CD4-positive, alpha-beta T cell treated with Interleukin-1 beta for 1 hour (primary cell): ENCODE measurements at places on chromosomes 5 and 9.
A peak's percentile ranks its signal among the peaks of the same experiment; 100 is the strongest.

GRCh38 chr9:18675973-18676372 lies 202.0 kb downstream of the ADAMTSL1 start:
- DNase-seq, result no peak

GRCh38 chr9:17135295-17136160 lies 688 bp downstream of the CNTLN start:
- no peak for DNase-seq

DNA sequence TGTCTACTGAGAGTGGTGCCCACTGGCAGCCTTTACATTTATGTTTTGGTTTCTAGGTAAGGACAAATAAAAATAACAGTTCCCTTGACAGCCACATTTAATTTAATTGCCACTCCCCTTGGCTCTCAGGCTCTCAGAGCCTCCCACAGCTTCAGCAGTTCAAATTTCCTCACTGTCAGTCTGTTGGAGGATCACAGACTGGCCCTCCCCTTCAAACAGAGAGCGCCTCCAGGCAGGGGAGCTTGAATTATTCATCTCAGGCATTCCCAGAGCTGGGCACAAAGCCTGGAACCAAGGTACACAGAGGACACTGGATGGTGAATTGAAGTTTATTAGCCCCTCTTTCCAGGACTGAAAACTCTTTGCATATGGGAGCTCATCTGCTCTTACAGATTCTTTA lies 407.7 kb downstream of the SPOCK1 start:
- no peak for DNase-seq

DNA sequence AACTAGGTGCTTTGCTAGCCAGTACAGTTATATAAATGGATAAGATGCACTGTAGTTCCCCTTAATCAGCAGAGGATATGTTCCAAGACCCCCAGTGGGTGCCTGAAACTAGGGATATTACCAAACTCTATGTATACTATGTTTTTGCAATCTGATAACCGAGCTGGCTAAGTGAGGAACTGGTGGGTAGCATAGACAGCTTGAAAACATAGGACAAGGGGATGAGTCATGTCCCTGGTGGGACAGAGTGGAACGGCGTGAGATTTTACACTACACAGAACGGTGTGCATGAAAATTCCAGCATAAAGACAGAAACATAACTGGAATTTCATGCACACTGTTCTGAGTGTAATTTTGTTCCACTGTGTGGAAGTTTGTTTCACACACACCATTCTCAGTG lies 86.9 kb downstream of the BASP1 start:
- DNase-seq, result no peak

DNA sequence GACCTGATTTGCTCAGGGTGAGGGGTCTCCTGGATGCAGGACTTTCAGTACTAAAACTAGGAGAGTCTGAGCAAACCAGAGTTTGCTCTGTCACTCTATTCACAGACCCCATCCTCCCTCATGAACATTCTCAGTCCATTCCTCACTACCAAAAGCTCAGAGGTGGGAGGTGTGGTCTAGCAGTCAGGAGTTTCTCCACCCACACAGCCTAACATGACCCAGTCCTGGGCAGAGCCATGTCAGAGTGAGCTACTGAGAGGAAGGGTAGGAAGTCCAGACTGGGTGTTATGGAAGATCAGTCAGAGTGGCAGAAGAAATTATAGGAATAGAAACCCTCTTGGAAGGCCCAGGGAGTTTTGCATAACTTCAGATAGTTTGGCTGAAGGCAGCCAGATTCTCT lies 113.3 kb upstream of the GRAMD2B start:
- DNase-seq, result no peak

- DNase-seq, result no peak
These were observed 34.6 kb downstream of the OXCT1 start for GRCh38 chr5:41835645-41836044.

GRCh38 chr5:138819081-138819480 lies 56.1 kb downstream of the LRRTM2 start:
- DNase-seq, result no peak

GRCh38 chr5:36202521-36202961 lies 39.2 kb downstream of the NADK2 start:
- no peak for DNase-seq

DNA sequence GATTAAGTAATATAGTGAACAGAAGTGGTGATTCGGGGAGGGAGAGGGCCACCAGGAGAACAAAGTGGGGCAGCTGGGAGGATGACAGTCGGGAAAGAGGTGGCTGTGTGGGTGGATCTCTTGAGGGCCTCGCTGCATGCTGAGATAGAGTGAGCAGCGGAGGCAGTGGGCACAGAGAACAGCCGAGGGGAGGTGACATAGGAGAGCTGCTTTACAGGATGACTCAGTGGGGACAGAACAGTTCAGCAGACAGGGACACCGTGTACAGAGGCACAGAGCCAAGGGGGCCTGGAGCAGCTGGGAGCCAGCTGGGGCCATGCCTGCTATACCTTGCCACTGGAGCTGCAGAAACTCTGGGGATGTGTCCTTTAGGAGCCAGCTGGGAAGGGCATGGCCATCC lies 273.9 kb downstream of the GADD45G start:
- DNase-seq, result no peak

DNA sequence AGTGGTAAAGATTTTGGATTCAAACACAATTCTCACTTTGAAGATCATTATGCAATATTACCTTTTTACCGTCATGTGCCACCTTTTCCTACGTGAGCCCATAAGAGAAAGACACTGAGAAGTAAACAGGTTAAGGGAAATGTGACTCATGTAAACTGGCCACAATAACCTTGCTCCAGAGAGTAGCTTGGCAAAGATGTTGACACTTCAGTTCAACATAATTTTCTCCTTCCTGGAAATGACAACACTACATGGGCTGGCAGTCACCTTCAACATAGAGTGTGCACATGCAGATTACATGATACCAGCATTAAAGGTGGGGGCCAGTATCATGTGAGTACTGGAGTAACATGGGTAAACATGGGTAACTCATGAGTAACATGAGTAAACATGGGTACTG lies 141.9 kb downstream of the CDK5RAP2 start:
- DNase-seq, result no peak

- DNase-seq, result no peak
These were observed 234.8 kb downstream of the AUH start for GRCh38 chr9:91126761-91127445.

DNA sequence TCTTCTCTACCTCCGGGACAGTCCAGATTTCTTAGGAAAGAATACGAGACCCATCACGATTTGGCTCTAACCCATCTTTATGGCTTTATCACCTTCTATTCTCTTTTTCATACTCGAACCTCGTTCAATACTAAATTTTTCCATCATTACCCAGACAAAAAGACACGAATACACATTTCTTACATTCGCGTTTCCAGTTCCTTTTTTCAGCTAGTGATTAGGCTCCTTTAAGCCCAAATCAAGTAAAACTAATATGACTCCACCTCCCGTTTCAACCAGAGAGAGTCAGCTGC lies 506 bp downstream of the ZBTB6 start:
- DNase-seq, result no peak

DNA sequence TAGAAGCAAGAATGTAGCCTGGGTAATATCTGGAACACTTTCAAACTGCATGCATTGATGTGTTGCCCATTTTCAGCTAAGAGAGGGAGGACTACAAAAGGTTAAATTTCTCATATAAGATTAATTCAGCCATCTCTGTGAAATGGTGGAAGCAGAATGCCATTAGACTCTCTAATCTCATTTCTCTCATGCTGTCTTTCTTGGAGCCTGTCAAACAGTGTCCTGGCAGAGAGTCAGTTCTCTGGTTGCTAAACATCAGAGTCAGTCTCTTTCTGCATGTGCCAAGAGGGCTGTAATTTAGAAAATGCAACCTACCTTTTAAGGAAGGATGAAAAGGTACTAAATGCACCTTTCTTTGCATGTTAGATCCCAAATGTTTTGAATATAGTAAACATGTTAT lies 910 bp upstream of the GARNL3 start:
- no peak for DNase-seq

DNA sequence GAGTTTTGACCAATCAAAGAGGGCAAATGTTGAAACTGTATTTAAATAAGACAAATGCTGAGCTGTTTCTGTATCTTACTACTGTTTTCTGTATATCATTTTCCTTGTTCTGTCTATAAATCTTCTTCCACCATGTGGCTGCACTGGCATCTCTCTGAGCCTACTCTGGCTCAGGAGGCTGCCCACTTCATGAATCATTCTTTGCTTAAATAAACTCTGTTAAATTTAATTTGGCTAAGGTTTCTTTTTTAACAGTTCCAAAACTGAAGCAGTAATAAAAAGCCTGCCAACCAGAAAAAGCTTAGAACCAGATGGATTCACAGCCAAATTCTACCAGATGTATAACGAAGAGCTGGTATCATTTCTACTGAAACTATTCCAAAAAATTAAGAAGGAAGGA lies 40.2 kb upstream of the TAS2R1 start:
- no peak for DNase-seq

DNA sequence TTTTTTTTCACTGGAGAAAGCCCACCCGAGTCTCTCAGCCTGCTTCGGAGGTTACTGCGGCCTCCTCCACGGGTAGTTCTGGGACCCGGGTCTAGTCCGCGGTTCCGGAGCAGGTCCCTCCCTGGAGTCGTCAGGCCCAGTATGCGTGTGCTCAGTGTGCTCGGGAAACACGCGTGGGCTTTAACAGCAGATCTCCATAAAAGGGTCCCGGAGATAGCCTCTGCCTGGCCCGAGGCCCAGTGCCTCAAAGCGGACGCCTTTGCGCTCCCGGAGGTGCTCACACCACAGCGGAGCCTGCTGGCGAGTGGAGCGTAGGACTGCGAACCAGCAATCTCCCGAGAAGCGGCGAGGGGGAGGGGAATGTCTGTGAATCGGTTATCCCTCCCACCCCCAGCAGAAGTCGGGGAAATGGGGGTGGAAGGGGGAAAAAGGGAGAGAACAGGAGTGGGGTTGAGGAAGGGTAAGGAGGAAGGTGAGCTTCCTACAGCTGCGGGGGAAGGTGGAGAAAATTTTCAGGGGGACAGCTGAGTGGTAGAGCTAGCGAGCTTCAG lies 28.7 kb downstream of the CDKN2A start:
- DNase-seq, result peak; percentile 48

DNA sequence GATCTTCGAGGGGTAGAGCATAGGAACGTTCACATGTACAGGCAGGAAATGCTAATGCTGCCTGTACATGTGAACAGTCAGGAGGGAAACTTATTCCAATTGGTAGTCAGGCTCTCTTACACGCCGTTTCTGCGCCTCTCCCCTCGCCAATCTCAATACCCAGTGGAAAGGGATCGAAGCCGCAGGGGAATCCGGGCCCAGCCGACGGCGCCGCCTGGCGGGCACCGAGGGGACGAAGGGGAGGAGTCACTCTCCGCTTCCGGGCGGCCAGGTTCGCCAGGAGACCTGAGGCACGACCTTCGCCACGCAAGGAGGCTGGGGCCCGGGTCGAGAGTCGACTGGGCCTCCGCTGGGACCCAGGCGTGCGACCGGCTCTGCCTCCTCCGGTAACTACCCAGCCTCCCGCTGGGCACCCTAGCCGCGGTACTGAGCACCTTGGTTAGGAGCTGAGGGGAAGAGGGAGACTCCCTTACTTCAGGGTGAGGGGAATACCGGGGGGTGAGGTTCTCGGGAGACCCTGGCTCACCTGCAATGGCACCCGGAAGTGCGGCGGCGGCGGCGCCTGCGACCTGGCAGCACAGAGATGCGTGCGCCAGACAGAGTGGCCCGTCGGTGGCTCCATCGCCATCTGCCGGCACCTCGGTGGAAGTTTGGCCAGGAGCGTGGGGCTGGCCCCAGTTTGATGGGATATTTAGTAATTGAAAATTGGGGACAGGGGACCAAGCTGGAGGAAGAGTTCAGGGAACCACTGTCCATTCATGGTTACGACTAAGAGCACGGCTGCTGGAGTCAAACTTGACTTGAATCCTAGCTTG lies at the start of gene PIGO:
Gene PIGO (minus strand): TSS at position 557 of the 815 bp plus-strand sequence. CDS start 1,026 bp downstream, outside the sequence.
- peak; percentile 90 for DNase-seq

DNA sequence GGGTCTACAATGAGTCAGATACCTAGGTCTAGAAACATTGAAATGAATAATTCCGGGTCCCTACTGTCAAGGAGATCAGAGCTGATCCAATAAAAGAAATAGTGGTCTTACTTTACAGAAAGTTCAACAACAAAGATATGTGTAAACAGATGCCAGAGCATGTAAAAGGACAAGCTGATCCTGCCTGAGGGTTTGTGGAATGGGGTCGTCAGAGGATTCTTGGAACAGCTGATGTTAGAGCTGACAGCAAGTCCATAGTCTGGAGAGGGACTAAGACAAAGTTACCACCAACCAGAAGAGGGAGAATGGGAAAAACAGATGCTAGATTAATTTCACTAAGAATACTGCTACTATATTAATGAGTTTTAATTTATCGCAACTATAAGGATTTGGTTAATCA lies 71.5 kb downstream of the FREM1 start:
- no peak for DNase-seq

DNA sequence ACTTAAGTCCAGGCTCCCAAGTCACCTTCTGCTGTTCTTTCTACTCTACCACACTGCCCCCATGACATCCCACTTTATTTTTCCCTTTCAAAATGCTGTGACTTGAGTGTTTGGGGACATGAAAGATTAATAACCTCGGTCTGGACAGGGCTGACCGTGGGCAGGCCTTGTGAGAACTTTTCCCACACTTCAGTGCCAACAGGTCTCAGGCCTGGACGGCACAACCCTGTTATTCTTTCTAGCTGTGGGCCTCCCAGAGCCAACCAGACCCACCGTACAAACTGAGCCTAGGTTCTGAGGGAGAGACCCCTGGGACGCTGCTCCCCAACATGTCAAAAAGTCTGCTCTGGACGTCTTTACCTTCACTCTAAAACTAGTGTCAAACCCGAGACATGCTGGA lies 153.4 kb downstream of the CEP120 start:
- DNase-seq, result no peak

GRCh38 chr9:121220996-121221663 lies 19.5 kb upstream of the RAB14 start:
- DNase-seq, result no peak

DNA sequence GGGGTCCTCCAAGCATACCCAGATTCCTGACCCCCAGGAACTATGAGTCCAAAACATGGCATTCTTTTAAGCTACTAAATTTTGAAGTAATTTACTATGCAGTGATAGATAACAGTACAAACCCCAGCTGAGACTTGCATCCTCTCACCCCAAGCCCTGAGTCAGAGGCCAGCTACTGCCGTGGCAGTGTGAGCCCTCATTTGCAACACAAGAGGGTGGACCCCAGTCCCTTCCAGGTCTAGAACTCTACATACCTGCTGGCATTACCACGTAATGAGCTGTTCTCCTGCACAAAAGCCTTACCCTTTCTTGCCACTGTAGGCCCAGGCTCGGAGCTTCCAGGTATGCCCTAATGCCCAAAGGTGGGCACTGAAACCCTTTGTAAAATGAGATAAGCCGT lies 108.6 kb upstream of the ERCC6L2 start:
- DNase-seq, result no peak

- DNase-seq, result no peak
These were observed 29.0 kb downstream of the MTMR12 start for GRCh38 chr5:32283539-32284377.

GRCh38 chr9:37011530-37011929 lies 22.5 kb downstream of the PAX5 start:
- no peak for DNase-seq

GRCh38 chr5:55903121-55903701 lies 52.1 kb downstream of the IL31RA start:
- peak; percentile 67 for DNase-seq
